Amniotic epithelial cell (primary cell): ENCODE measurements at places on chromosomes 6 and 20.

- DNase-seq, result no peak
Observed at GRCh38 chr20:59985864-59986263, 27.6 kb downstream of the CDH26 start.

DNA sequence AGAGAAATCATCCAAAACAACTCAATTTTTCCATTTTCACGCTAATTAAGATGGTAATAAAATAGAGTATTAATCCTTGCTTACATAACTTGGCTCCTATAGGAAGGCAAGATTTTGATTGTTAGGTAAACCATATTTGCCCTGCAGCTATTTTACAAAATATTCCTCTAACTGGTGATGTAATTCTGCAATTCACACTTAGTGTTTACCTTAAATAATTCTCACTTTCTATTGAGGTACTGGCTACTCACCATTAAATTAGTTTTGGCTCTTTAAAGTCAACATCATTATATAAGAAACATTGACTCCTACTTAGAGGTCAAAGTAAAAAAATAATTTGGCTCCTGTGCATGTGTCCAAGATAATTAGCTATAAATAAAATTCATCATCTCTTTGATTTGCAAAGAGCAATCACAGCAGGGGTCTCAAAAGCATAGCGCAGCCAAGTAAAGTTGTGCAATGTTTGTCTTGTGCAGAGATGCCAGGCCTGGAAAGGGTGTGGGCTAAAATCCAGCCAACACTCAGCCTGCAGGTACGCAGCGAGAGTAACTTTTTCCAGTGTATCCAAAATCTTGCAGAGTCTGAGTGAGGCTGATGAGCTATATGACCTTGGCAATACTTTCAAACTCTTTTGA lies 501.2 kb downstream of the MMUT start:
- DNase-seq, result no peak

DNA sequence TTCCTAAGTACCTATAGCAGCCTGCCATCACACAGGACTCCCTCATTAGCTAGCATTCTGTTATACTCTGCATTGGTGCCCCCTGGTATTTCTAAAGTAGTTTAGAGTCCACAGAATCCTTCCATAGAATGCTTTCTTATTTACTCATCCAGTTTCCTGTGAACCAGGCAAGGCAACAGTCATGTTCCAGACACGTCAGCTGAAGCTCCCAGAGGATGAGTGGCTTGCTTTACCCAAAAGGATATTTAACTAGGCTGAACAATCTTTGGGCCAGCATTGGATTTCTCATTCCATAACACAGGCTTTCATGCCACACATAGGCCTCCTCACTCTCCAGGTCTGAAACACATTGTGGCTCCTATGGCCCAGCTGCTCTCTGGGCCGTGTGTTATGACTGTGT lies 203.8 kb upstream of the MAP3K7 start:
- DNase-seq, result peak; percentile 78

GRCh38 chr6:44699851-44700250 lies 312.3 kb downstream of the CDC5L start:
- peak; percentile 80 for DNase-seq

DNA sequence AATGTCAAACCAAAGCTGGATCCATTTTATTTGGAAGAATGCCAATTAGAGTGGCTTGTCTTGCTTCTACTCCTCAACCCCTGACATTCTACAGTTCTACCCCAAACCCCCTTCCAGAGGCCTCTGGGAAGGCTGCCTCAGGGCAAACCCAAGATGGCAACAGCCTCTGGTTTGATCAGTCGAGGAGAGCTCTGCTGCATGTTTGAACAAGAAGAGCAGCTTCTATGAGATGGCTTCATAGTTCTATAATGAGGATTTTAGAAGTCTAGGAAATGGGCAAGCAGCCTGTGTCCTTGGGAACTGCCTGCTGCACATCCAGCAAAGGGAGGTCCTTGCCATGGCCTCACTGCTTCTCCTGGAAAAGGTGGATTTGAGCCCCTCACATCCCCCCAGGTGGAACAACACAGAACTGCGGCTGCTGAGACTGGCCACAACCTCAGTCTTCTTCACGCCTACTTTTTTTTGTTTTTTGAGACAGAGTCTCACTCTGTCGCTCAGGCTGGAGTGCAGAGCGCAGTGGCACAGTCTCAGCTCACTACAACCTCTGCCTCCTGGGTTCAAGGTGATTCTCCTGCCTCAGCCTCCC lies 37.9 kb downstream of the ZC3H12D start:
- DNase-seq, result no peak

DNA sequence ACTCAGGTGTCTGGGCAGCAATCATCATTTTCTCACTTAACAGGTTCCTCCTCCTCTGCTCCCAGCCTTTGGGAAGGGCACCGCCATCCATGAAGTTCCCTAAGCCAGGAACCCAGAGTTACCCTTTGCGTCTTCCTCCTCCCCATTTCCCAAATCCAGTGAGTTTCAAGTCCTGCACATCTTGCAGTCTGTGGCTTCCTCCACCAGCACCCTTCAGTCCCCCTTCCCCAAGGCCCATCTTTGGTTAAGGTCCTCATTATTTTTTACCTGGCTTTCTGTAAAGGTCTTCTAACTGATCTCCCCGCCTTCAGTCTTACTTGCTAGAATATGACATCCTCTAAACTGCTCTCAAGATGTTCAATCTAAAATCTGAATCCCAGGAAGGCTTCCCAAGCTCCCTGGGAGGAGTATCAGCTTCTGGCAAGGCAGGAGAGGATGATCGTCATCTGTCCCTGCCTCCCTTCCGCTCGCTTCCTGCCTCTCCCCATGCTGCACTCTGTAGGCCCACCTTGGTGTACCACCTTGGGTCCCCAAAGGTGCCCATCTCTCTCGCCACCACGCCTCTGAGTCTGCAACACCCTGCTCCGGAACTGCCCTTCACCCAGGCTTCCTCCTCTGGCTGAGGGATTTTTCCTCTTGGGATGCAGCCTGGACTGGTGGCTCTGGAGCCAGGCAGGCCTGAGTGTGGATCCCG lies 11.4 kb upstream of the DUSP22 start:
- no peak for DNase-seq

- DNase-seq, result no peak
Observed at GRCh38 chr6:20717743-20718142, 183.5 kb downstream of the CDKAL1 start.

- peak; percentile 65 for DNase-seq
Observed at GRCh38 chr6:136073216-136073615, 176.9 kb downstream of the MTFR2 start.

DNA sequence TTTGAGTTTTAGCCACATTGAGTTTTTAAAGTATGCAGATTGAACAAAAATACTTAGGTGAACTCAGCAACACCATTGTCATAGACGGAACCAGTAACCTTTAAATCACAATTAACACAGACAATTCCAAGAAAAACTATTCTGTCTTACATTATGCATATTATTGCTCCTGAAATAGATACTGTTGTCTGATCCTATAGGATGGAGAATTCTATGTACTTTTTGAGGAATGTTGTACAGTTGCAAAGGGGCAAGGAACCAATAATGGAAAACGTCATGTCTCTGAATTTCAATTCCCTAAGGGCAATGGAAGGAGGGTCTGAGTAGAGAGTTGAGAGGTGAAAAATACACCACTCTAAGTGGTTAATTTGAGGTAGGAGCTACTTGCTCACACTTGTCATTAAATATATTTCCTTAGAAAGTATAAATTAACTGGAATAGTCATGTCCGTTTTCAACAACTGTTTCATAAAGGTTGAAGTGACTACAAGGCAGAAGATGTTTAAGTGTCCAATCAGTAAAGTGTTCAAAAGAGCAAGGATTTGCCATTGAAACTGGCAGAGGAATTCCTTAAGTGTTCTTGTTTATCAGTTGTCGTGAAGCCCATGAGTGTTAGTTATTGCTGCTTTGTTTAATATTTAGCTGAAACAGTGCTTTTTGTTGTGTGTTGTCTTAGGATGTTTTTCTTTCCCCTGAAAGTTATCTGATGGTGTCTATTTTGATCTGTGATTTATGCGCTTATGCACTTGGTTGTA lies 1.3 kb downstream of the NKAIN2 start:
- no peak for DNase-seq

GRCh38 chr6:46419576-46420002 lies 71.7 kb downstream of the RCAN2 start:
- DNase-seq, result peak; percentile 61

DNA sequence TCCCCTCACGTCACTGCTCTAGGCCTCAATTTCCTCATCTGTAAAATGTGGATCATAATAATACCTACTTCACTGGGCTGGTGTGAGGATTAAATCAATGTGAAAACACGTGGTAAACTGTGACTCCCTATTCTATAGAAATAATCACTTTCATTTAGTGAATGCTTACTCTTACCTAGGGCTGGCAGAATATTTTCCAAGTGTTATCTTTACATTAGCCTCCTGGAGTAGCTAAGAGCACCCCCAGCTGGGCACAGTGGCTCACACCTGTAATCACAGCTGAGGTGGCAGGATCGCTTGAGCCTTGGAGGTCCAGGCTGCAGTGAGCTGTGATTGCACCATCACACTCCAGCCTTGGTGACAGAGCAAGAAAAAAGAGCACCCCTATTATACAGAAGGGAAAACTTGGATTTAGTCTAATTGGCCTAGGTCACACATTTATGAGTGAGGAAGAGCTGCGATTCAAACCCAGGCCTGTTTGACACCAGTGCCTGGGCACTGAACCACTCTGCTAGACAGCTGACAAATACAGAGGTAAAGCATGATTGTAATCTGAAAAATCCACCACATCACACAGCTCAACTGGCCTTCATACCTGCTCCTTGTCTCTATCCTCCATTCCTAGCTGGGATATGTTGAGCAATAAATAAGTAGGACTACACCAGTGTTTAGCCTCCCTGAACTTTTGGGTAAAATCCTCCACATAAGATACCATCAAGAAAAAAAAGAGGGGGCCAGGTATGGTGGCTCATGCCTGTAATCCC lies 1.4 kb upstream of the SNTA1 start:
- DNase-seq, result no peak

- no peak for DNase-seq
Observed at GRCh38 chr6:33316603-33317418, 733 bp downstream of the ZBTB22 start.

- DNase-seq, result peak; percentile 74
Observed at GRCh38 chr6:112235956-112236355, 18.4 kb downstream of the LAMA4 start.

GRCh38 chr6:37025621-37026466 lies 20.4 kb downstream of the FGD2 start:
- no peak for DNase-seq

DNA sequence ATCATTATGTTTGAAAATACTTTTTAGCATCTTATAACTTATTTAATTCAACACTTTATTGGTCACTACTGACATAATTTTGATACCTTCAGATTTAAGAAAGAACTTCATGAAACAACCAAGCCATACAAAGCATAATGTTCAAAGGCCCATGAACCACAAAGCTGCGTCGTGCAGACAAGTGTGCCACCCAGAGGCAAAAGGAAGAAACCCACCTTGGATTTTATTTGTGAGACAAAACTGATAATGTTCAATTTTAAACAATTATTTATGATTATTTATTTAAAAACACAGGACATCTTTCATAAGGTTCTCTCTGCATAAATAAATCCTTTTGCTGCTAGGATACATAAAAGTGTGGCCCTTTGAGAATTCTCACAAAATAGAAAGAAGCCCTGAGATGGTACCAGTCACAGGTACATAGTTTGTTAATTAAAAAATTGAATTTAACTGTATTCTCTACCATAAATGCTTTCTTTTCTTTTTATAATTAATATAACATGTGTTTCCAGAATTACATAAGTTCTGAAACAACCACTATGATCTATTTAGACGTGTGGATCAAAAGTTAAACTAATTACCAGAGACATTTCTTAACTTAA lies 143.7 kb downstream of the RALGAPA2 start:
- DNase-seq, result peak; percentile 32

DNA sequence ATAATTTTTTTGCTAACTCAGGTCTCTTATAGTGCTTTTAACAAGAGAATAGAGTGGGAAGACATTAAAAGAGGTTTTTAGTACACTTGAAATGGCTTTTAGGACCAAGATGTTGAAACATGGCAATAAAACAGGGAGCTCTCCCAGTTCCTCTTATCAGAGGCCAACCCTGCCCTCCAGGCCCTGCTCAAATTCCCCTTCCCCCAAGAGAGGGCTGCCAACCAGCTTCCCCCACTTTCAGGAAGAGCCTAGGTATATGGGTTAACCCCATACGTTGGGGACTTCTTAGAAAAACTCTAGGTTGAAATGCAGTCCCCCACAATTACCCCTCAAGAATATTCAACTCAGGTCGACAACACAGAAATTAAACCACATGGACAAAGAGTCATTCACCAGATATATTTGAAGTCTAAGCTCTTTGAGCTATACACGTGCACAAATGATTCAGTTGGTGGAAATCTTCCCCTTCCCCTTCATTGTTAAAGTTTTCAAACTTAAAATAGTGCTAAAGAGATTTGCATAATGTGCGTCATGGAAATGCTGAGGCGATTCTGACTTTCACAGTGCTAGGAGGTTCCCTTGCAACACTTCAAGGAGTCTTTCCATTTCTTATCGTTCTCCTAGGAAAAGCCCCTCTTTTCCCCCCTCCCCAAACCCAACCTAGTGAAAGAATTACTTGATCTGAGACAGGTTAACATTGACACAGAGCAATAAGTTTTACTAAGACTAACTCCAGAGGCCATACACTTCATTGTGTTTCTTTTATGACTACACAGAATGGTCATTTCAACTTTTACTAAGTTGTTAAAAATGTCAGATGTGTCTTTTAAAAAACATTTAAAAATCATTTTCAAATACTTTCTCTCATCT lies 49.8 kb upstream of the ENPP5 start:
- DNase-seq, result no peak

DNA sequence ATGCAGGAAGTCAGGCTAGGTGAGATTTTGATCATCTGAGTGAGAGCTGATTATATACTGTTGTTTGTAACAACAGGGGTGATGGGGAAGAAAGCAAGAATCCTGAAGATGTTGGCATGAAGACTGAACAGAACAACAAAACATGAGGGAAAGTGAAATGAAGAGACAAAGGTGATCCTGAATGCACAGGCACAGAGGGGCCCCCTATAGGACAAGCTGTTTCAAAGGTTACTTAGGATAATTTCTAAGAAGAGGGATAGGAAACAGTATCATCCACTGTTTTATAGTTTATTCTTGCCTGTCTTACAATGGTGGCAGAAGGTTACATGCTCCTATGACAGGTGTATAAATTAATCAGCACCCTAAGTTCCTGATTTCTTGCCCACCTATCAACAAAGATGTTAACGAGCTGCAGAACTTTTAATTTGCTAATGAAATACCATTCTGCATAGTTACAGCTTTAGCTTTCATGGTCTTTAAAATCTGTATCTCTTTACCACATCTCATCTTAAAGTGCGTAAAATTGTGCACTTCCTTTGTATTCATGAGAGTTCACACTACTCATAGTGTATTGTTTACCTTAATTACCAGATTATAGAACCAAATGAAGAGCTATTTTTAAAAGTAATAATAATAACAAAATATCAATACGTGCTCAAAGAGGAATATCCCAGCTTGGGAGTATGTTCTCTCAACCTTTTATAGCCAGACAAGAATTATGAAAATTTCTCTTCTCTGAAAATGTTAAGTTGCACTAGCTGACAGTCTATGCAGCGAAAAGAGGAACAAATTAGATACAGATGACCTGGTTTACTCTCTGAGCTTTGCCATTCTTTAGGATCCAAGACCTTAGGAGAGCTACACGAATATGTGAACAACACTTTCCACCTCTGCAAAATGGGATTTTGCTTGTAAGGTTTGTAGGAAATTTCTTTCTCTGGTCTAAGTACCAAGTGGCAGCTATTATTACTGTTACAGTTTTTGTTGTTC lies 192.5 kb downstream of the EDN1 start:
- DNase-seq, result no peak

GRCh38 chr6:15582499-15582898 lies 80.3 kb downstream of the DTNBP1 start:
- DNase-seq, result no peak
